ENCODE measurements at places on chromosomes 4 and X.

DNA sequence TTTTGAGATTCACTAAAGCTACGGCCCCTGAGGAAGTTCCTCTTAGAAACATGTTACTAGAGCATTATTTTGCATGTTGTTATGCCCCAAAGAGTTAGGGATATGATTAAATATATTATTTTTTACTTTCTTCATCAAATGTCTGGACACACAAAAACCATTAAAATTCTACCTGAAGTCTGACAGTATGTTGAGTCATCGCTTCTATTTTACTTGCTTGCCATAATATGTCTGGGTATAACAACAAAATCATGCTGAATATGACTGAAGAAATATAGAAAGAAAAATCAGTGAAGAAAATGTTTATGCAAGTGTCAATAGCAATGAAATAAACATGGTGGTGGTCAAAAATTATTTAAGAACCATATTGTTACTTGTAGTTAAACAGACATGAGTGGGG lies 1818.5 kb upstream of the ADGRL3 start:
- no peak for DNase-seq

- DNase-seq = no peak
Observed at GRCh38 chrX:88828011-88828410, 81.0 kb downstream of the CPXCR1 start.

- DNase-seq = no peak
Observed at GRCh38 chr4:2741626-2742025, 14.5 kb downstream of the TNIP2 start.

- no peak for DNase-seq
Observed at GRCh38 chr4:109355835-109356234, 53.4 kb upstream of the COL25A1 start.

DNA sequence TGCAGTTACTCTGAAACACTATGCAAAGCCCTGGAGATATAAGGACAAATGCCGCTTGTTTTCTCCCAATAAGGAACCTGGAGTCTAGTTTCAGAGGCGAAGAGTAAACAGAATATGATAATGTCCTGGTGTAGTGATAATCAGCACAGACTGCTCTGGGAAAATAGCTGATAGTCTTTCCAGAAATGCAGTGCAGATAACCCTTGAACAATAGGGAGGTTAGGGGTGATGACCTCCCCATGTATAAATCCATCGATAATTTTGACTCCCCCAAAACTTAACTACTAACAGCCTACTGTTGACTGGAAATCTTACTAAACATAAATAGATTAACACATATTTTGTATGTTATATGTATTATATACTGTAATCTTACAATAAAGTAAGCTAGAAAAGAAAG lies 1280.9 kb upstream of the TENM3 start:
- DNase-seq = no peak

- no peak for DNase-seq
Observed at GRCh38 chr4:105304085-105304484, 157.4 kb downstream of the TET2 start.

DNA sequence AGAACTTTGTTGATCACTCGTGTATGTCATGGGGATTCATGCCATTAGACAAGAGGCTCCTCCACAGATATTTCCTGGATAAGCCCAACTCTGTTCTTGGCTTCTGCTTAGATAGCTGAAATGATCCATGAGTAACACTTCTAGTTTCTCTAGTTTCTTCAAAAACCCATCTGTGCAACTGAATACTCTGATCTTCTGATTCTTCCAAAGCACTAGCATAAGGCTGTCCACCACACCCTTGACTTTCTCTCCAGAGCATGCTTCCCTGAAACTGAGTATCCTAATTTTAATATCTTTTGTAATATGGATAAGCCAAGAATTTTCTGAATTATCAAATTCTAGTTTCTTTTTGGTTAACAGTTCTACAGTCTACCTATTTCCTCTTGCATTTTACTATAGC lies 118.6 kb upstream of the TAPT1 start:
- no peak for DNase-seq

DNA sequence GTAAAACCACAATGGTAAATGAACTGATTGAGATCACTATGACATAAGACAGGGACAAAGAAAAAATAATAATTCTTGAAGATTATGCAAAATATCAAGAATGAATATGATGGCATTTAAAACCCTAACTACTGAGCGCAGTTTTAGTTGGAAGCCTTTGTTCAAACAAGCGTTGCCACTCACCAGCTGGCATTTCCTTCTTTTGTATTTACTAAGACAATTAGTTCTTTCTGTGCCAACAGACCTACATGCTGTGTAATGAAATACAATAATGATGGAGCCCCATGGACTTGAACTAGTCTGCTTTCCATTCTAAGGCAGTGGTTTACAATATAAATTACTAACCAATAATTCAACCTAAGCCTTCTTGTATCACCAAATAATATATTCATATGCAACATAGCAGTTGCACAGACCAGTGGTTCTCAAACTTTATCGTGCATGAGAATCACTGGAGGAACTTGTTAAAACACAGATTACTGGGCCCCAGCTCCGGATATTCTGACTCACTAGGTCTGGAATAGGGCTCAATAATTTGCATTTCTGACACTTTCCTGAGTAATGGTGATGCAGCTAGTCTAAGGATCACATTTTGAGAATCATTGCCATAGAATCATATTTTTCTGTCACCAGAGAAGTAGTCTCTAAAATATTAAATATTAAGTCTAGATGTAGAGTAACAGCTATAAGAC lies 196.4 kb upstream of the MAGEB18 start:
- DNase-seq = no peak

- DNase-seq = no peak
Observed at GRCh38 chr4:138509346-138509745, 267.2 kb upstream of the SLC7A11 start.

- peak; percentile 19 for DNase-seq
Observed at GRCh38 chr4:6019316-6020263, 1.4 kb upstream of the C4orf50 start.

DNA sequence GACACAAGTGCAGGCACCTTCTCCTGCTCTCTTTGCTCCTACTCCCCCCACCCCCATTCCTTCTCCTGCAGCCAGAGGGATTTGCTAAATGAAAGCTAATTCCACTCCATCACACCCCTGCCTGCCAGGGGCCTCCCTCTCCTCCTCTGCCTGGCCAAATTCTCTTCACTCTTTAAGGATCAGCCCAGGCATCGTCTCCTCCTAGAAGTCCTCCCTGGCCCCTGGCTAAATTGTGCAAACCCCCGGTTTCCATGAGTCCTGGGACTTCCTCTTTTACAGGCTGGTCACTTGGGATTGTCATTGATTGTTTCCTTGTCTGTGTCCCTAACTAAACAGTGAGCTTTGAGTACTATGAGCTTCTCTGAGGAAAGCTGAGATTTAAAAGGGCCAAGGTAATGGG lies 8.7 kb upstream of the ABLIM2 start:
- DNase-seq = no peak

DNA sequence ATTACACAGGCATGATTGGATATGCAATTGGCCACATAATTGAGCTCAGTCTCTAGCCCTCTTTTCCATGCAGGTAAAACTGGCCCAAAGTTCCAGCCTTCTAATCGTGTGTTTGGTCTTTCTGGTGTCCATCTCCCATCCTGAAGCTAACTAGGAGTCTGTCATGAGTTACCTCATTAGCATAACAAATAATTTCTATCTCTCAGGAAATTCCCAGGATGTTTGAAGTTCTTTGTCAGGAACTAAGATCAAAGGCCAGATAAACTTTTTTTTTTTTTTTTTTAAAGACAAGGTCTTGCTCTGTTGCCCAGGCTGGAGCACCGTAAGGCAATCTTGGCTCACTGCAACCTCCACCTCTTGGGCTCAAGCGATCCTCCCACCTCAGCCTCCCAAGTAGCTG lies 15.8 kb downstream of the ATXN3L start:
- DNase-seq = no peak

GRCh38 chr4:10180603-10180926 lies 64.0 kb upstream of the WDR1 start:
- DNase-seq = no peak

DNA sequence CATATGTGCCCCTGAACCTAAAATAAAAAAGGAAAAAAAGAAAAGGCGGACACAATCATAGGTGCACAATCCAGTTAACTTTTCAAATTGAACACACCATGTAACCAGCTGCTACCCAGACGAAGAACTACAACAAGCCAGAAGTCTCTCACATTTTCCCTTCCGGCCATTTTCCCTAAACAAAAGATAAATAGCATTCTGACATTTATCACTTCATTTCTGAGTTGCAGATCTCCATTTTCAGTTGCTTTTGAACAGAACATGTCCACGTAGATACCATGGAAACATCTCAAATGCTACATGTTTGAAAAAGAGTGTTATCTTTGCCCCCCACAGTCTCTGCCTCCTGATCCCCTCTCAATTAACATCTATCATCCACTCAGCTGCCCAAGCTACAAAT lies 29.2 kb upstream of the CABS1 start:
- DNase-seq = no peak

DNA sequence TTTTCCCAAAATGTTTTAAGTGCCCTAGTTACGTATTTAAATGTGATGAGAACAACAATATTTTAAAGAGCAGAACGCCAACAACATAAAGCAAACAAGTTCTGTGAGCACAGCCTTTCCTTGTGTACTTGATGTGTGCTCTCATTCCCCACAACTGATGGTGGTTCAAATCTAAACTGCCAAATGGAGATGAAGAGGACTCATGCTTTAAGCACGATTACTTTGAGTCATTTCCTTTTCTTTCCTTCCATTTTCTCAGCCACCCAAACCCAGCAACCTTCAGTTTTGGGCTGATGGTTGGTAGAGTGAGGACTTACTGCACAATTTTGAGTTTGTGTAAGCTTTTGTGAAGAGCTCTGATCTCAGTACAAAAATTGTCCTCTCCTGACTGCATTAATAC lies 1.7 kb downstream of the NSD2 start:
- DNase-seq = no peak

GRCh38 chr4:73615613-73616012 lies 4.6 kb downstream of the RASSF6 start:
- DNase-seq = no peak

GRCh38 chrX:72123471-72124185 lies 8.1 kb downstream of the RTL5 start:
- DNase-seq = no peak

DNA sequence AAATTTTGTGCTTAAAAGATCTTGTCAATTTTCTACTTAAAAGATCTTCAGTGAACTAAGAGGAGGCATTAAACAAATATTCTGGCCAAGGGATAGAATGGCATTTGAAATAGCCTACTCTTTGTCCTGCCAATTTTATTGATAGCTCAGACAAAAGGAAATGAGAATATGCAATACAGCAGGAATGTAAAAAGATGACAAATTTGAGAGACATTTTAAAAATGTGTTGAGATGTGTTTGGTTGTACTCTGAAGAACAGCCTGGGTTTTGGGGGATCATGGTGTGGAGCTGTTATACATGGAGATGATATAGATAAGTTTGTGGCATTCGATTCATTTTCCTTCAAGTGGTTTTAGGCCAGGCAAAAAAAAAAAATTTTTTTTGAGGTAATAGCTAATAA lies 11.6 kb upstream of the MAD2L1 start:
- no peak for DNase-seq

- no peak for DNase-seq
Observed at GRCh38 chr4:74009307-74009706, 10.8 kb upstream of the CXCL5 start.

GRCh38 chrX:107683124-107683895 lies 55.0 kb downstream of the PRPS1 start:
- no peak for DNase-seq

DNA sequence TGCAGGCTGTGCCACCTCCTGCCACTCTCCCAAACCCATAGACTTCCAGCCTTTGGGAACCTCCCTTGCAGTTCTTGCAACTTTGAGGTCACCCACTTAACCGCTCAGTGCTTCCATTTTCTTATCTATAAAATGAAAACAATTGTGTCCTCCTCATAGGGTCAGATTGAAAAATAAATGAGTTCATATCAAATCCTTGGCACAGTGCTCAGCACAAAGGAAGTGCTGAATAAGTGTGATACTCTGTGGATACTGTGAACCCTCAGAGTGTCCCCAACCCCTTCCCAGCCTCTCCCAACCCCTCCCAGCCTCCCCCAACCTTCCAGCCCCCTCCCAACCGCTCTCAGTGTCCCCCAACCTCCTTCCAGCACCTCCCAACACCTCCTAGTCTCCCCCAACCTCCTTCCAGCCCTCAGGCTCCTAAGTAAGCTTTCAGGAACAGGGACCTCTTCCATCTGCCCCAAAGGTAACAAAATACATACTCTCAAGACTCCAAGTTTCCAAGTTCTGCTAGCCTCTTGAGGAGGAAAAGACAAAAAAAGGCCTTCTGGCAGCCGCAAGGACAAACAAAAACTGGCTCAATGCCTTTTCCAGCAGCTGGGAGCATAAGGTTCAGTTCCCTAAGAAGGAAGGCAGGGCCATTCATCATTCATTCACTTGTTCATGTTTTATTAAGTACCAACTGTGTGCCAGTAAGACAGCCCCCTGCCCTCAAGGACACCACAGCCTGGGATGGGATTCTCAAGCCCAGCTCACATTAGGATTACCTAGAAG lies 46.1 kb upstream of the LGI2 start:
- no peak for DNase-seq

- no peak for DNase-seq
Observed at GRCh38 chr4:107363125-107363524, 327.0 kb upstream of the DKK2 start.

DNA sequence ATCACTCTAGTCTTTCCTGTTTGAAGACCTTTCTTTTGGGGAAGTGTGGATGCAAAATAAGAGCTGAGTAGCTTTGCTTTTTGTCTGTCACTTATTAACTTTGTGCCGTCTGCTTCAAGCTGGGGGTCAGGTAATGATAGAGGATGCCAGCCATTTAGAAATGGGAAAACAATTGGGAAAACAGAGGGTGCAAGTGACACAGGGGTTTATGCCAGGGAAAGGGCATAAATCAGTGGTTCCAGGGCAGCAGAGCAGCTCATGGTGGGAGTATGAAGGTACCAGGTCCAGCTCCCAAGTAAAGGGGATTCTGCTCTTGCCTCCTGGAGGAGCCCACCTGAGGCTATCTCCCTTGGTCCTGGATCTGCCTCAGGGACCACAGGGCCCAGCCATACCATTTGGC lies 91.9 kb upstream of the GPR50 start:
- DNase-seq = no peak

- no peak for DNase-seq
Observed at GRCh38 chr4:140743194-140743931, 12.8 kb downstream of the TBC1D9 start.

DNA sequence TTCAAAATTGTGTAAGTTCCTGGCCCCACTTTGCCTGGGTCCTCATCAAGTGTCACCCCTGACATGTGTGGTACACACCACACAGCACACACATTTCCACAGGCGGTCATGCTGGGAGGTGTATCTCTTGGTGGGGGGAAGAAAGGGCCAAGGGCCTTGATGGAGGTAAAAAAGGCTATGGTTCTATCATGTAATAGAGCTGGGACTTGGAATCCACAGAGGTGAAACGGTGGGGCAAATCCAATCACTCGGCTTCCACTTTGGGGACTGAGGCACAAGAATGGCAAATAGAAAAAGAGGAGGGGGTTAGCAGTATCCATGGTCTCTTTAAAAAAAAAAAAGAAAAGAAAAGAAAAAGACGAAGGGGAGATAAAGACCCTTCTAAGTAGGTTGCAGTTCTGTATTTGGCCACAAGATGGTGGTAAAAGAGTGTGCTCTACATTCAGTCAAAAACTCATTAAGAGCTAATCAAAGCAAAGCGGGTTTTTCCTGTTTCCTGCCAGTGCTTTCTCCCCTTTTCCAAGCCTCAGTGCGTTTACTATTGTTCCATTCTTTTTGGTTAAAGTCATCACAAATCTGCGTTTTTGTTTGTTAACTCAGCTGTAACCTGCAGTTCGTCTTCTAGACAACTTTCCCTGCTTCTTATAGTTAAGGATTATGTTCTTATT lies 37.0 kb upstream of the ATP6AP2 start:
- no peak for DNase-seq

GRCh38 chr4:2059046-2059725 lies at the start of gene NAT8L:
Gene NAT8L, plus strand, starts transcription at chr4:2059327. Its CDS starts 185 bp downstream, at chr4:2059512.
- DNase-seq = no peak

- DNase-seq = no peak
Observed at GRCh38 chrX:136386826-136387225, 86.1 kb downstream of the ADGRG4 start.
